CD4-positive, alpha-beta T cell (primary cell): ENCODE measurements at places on chromosomes 6 and 20.

GRCh38 chr20:50019466-50020256 lies 36.9 kb downstream of the SNAI1 start:
- no peak for DNase-seq

DNA sequence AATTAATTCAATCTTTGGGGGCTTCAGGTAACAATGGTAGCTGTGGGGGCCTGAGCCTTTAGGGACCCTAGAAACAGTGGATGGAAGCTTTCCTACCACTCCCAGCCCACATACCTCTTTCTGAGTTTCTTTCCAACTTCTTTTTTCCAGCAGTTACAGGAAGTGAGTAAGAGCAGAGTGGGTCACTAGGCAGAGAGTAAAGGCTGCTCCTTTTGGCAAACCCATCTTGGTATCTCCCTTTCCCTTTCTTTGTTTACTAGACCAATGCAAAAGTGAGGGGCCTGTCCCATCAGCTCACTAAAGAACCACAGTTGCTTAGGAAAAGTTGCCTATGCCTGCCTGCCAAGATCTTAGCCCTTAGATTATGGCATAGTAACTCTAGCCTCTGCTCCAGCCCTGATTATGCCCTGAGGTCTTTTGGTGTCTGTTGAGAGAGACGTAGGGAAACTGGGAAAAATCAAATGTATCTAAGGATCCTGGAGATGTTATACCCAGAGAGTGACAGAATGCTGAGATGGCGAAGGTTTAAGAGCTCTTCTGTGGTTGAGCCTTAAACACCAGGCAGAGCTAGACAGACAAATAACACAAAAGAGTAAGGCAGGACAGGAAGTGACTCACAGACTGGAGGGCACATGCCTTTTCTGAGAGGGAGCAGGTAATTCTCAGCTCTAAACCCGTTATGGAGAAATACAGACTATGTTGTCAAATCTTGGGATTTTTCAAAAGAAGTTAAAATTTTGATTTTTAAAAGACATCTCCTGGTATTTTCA lies 31.3 kb downstream of the TRMT6 start:
- peak; percentile 30 for DNase-seq

- DNase-seq: no peak
These were observed 9.0 kb downstream of the RRBP1 start for GRCh38 chr20:17673084-17673483.

GRCh38 chr20:20683481-20684321 lies 28.7 kb downstream of the RALGAPA2 start:
- DNase-seq: no peak

GRCh38 chr6:12943549-12943948 lies 227.0 kb downstream of the PHACTR1 start:
- no peak for DNase-seq

DNA sequence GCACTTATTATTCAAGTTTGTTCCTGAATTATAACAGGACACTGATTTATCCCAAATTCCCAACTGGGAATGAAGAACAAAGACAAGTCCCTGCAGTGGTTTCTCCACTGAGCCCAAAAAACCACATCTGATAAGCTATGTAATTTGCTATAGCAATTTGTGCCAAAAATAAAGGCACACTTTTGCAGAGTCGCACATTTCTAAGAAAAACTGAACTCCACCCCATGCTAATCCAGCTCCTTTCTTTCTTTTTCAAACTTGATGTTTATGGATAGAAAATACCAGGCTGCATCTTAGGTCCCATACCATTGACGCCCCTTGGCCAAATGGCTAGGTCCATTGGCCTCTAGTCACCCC lies 170.2 kb upstream of the CITED2 start:
- no peak for DNase-seq

- DNase-seq: no peak
These were observed 297.1 kb upstream of the RIMS1 start for GRCh38 chr6:71589254-71589653.

DNA sequence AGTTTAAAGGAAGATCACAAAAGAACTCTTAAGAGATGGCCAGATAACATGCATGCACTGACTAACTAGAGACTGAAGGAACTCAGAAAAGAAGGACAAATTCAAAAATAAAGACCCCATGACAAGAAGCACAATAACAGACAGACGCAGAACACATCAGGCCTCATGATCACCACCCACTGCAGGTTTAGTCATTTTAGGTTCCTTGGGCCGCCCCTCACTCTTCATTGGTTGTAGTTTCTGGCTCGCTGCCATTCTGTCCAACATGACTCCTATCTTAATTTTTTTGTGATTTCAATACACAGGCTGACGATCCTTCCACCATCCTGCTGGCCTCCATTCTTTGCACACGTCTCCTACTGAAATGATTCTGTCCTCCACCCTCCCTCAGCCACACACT lies 21.6 kb downstream of the STX7 start:
- DNase-seq: no peak

GRCh38 chr20:46681032-46681854 lies 8.0 kb downstream of the TP53RK start:
- DNase-seq: peak; percentile 58

- no peak for DNase-seq
These were observed 2.5 kb upstream of the POU3F2 start for GRCh38 chr6:98831959-98832283.

DNA sequence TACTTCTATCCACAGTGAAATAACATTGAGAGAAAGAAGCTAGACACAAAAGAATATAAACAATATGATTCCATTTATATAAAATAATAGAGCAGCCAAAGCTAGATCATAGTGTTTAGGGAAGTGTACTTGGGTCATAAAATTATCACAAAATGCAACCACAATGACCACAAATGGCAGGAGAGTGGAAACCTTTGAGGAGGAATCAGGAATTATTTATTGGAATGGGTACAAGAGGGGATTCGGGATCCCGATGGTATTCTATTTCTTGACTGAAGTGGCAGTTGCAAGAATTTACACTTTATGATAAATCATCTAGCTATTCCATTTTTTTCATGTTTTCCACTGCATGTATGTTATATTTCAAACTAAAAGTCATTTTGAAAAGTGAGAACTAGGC lies 76.1 kb downstream of the IPCEF1 start:
- DNase-seq: no peak

DNA sequence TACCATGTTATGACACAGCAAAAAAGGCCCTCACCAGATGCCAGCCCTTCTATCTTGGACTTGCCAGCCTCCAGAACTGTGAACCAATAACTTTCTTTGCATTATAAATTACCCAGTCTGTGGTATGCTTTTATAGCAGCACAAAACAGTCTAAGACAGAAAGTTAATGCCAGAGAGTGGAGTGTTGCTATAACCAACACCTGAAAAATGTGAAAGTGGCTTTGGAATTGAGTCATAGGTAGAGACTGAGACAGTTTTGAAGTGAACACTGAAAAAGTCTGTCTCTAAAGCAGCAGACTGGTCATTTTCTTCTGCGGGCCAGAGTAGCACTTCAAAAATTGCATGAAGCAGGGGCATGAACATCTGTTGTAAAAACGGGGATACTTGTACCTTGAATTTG lies 28.0 kb upstream of the ASIP start:
- no peak for DNase-seq

GRCh38 chr20:1494436-1494835 lies 3.2 kb upstream of the SIRPB2 start:
- DNase-seq: no peak

GRCh38 chr6:63804381-63804956 lies 168.9 kb downstream of the PHF3 start:
- no peak for DNase-seq

- DNase-seq: no peak
These were observed 66.8 kb downstream of the LMBRD1 start for GRCh38 chr6:69729870-69730449.

GRCh38 chr20:53124075-53124551 lies 152.0 kb downstream of the TSHZ2 start:
- DNase-seq: no peak

GRCh38 chr6:139539852-139540251 lies 165.4 kb upstream of the CITED2 start:
- DNase-seq: no peak

GRCh38 chr6:25100288-25100687 lies 164.5 kb upstream of the RIPOR2 start:
- no peak for DNase-seq

DNA sequence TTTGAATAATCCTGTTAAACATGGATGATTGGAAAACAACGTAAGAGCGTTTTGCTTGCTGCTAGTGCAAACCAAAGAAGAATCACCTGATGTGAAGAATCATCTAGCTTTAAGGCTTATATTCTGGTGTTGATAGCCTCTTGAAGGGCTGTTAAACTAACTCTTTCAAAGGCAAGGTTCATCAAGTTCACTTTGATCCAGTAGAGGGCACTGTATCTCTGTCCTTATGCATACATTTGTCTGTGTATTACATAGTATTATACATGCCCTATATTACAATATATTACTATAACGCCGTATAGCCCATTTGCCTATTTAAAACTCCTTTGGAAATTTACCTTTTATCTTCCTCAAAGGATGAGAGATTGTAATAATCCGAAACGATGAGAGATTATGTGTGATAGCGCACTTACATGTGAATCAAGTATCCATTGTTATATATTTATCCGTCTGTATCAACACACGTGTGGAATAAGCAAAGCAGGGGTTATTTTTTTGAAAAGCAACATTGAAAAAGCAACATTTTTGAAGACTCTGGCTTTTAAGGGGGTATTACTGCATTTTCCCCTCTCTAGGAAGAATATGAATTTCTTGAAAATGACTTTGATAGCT lies 50.8 kb upstream of the NRN1 start:
- peak; percentile 54 for DNase-seq

- no peak for DNase-seq
These were observed 6.4 kb downstream of the BLOC1S5 start for GRCh38 chr6:8057793-8058192.

DNA sequence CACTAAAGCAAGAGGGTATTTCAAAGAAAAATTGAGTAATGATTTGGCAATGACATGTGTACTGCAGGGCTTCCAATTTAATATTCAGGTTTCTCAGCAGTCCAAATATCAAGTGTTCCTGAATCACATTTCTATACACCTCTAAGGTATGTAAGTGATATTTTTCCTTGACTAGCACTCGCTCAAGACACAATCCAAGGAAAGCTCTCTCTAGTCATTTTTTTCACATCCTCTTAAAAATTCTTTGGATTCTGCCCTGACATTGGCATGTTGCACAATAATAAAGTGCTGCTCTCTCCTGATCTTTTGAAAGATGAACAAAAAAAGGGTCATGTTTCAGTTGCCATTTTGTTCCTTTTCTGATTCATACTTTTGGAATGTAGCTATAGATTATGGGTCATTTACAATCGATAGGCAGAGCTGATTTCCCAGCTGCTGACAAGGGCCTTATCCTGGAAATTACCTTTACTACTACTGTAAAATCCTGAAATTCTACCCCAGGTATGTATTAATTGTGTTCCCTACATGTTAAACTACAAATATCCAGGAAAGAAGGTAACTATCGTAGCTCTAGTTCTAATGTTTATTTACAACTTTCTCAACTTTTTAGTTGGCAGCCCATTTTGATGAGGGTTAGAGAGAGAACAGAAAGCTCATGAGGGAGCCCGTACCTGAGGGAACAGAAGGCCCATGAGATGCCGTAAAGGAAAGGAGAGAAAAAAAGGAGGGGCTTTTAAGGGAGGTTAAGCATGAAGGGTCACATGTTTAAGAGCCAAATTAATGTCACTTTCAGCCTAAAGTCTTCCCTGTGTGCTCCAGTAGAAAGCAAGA lies 22.2 kb upstream of the ADGRG6 start:
- DNase-seq: no peak

DNA sequence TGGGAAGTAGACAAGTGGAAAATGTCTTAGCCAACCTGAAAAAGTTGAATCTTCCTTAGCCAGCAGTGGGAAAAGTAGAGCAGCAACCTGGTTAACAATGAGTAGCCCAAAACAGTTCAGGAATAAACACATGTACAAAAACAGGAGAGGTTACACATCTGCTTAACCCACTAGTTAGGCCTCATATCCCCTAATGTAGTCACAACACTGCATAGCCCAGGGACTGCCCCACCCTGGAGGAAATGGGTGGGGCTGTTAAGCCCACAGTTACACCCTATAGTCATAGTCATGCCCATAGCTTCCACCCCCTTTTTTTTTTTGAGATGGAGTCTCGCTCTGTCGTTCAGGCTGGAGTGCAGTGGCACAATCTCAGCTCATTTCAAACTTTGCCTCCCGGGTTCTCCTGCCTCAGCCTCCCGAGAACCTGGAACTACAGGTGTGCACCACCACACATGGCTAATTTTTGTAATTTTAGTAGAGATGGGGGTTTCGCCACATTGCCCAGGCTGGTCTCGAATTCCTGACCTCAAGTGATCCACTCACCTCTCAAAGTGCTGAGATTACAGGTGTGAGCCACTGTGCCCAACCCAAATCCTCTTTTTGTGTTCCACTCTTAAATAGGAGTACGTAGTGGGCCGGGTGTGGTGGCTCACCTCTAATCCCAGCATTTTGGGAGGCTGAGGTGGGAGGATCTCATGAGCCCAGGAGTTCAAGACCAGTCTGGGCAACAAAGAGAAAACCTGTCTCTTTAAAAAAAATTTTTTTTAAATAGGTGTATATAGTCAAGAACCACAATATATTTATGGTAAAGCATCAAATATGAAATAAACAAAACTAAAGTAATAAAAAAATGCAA lies 24.5 kb downstream of the ILRUN start:
- peak; percentile 64 for DNase-seq

- DNase-seq: no peak
These were observed 13.0 kb downstream of the SERPINB6 start for GRCh38 chr6:2958331-2958711.

- no peak for DNase-seq
These were observed 289.2 kb upstream of the FOXQ1 start for GRCh38 chr6:1022719-1023118.

DNA sequence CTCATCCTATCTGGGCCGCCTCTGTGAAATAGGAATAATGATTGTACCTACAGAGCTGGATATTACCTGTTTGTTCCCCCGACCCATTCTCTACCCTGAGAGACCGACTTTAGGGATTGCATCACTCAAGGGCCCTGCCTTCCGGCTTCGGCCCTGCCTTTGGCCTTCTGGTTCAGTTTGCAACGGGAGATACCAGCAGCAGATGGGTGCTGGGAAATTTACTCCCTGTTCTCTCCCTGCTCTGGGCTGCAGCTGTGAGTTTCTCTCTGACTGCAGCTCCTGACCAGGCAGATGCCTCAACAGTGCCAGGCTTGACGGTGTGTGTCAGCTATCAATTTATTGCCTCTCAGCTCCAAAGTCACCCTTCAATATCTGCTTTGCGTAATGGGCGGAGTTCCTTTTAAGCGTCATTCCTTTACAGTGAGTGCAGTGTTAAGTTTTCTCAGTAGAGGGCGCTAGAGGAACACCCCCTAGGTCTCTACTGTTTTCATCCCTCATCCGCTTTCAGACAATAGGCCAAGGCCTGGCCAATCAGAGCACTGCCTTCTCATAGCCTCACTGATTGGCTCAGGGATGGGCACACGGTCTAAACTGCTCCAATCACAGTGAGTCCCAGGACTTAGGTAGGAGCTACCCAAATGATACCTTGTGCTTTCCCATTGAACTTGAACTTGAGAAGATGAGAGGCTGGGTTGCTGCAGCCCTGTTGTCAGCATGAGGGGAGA lies 30.0 kb downstream of the KCNG1 start:
- DNase-seq: no peak

DNA sequence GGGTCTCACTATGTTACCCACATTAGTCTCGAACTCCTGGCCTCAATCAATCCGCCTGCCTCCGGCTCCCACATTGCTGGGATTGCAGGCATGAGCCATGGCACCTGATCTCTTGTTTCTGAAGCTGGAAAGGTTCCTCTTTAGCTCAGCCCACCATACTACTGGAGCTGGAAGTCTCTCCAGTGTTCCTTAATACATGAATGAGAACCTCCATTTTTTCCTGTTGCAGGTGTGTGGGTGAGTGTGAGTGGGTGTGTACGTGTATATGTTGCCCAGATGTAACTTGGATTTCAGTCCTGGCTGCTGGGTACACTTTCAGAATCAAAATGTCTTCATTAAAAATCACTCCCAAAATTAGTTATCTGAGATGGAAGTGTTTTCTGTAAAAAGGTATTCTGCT lies 11.1 kb downstream of the PNPLA1 start:
- DNase-seq: no peak
